ENCODE measurements at places on chromosomes 13 and 19.

GRCh38 chr13:75222031-75222430 lies 259.9 kb downstream of the TBC1D4 start:
- DNase-seq, result peak; percentile 18

- DNase-seq, result peak; percentile 83
Measured at GRCh38 chr19:52542984-52543664, 15.7 kb downstream of the ZNF808 start.

- no peak for DNase-seq
Measured at GRCh38 chr13:110475117-110475516, 86.4 kb downstream of the RAB20 start.

DNA sequence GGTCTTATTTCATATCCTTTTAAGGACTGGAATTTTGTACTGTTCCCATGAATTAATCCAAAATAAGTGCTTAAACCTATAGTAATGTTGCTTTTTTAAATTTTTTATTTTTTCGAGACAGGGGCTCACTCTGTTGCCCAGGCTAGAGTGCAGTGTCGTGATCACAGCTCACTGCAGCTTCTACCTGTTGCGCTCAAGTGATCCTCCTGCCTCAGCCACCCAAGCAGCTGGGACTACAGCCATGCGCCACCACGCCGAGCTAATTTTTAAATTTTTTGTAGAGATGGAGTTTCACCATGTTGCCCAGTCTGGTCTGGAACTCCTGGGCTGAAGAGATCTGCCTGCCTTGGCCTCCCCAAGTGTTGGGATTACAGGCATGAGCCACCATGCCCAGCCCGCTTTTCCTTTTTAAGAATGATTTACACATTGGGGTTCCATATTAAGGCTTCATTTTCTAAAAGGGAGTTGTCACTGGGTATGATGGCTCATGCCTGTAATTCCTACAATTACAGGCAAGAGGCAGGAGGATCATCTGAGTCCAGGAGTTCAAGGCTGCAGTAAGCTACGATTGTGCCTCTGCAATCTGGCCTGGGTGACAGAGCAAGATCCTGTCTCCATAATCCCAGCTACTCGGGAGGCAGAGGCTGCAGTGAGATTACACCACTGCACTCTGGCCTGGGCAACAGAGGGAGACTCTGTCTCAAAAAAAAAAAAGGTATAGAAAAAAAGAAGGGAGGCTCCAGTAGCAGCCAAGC lies 28.3 kb upstream of the AKT2 start:
- no peak for DNase-seq

- DNase-seq, result no peak
Measured at GRCh38 chr13:113162783-113163685, 4.6 kb downstream of the PROZ start.

GRCh38 chr19:13839130-13839937 lies 37.6 kb upstream of the NANOS3 start:
- DNase-seq, result peak; percentile 96

GRCh38 chr19:2722541-2723344 lies 1.6 kb upstream of the DIRAS1 start:
- DNase-seq, result peak; percentile 79

DNA sequence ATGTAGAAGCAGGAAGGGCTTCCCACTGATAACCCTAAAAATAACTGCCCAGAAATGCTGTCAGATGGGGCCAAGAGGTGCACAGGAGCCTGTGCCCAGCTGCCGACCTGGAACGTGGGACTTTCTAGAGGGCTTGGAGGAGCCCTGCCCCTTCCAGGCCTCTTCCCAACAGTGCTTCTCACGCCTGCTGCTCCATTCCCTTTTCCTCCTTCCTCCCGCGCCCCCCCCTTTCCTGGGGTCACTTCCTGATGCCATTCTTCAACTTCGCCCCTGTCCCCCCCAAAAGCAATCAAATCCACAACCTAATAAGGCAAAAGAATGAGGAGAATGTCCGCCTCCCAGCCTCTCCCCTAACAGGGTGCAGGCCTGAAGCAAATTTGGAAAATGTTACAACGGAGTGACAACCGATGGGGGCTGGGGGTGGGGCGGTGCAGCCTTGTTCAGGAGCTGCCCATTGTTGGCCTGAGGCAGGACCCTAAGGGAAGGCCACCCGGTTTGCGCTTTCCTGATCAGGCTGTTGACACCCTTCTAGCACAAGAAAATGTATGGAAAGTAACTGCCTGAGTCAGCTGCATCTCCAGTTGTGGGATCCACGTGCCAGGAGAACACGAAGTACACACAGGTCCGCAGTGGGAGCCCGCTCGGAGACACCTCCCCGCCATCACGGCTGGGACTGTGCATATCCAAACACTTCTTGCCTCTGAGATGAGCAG lies 18.7 kb downstream of the ACTN4 start:
- no peak for DNase-seq

GRCh38 chr13:101384929-101385328 lies 31.4 kb downstream of the NALCN start:
- no peak for DNase-seq

- DNase-seq, result no peak
Measured at GRCh38 chr13:109947006-109947405, 160.6 kb upstream of the IRS2 start.

GRCh38 chr13:72221276-72221962 lies 354.4 kb upstream of the DACH1 start:
- DNase-seq, result peak; percentile 48

DNA sequence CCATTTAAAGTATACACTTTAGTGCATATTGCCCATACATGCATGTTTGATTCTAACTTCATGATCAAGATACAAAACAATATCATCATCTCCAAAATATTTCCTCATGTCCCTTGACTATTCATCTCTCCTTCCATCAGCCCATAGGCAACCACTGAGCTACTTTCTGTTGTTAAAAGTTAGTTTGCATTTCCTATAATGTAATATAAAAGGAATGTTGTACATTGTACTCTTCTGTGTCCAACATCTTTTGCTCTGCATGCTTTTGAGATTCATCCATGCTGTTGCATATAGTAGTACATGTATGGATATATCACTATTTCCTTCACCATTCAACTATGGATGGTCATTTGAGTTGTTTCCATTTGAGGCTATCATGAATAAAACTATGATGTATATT lies 74.7 kb downstream of the ITGBL1 start:
- no peak for DNase-seq

DNA sequence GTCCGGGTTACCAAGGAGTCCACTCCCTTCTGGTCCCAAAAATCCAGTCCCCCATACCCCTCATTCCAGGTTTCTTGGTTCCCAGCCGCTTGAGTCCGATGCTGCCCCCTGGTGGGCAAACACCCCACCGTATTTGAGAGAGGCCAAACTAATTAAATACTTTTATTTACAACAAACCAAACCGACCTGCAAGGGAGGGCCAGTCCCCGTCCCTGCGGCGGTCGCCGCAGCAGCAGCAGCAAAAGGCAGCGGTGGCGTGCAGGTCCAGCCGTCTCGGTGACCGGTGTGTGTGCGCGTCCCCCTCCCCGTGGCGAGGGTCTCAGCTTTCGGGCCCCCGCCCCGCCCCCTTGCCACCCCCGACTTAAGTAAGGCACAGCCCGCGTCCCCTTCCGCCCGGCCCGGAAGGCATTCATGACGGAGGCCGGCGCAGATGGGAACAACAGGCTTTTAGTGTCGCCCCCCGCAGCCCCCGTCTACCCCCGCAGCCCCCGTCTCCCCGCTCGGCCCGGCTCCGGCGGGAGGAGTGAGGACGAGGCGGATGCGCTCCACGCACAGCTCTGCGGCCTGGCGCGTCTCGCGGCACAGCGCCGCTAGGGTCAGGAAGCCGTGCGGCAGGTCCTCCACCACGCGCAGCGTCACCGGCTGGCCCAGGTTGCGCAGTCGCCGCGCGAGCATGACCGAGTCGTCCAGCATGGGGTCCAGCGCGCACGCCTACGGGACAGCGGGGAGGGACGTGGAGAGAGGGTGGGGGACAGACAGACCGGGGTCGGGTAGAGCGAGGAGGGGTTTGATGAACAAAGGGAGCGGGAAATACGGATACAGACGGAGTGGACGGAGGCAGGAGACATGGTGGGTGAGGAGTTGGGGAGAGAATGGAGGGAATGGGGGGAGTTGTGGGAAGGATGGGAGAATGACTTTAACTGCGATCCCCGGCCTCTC lies 11.5 kb upstream of the CNFN start:
- peak; percentile 64 for DNase-seq

GRCh38 chr13:41978007-41978406 lies 17.1 kb upstream of the VWA8 start:
- peak; percentile 16 for DNase-seq

GRCh38 chr13:50691681-50692263 lies 151.7 kb downstream of the DLEU7 start:
- DNase-seq, result no peak

GRCh38 chr13:97224544-97225300 lies 2.6 kb downstream of the MBNL2 start:
- DNase-seq, result no peak

GRCh38 chr13:42076309-42076713 lies 27.9 kb downstream of the DGKH start:
- no peak for DNase-seq

GRCh38 chr13:39373145-39373544 lies 229.8 kb downstream of the LHFPL6 start:
- DNase-seq, result no peak

- DNase-seq, result no peak
Measured at GRCh38 chr19:28703400-28703956, 509.5 kb downstream of the UQCRFS1 start.

GRCh38 chr19:43784241-43784980 lies 3.6 kb upstream of the KCNN4 start:
- DNase-seq, result peak; percentile 66

DNA sequence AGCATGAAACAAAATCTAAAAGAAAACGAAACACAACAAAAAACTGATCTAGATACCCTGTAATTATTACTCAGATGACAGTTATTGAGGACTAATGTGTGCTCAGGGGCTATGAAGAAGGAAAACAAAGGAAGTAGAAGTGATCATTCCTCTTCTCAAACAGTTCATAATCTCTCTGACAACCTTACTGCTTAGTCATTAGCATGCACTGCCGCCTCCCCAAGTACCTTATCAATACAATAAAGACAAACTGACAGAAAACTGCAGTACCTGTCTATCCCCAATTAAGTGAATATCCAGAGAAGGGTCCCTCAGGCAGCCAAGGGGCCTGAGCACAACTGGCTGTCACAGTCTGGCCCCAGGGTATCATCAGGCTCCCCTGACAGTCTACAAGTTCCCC lies 22.0 kb upstream of the POU4F1 start:
- no peak for DNase-seq

GRCh38 chr19:4624301-4624700 lies 15.0 kb upstream of the TNFAIP8L1 start:
- DNase-seq, result no peak

DNA sequence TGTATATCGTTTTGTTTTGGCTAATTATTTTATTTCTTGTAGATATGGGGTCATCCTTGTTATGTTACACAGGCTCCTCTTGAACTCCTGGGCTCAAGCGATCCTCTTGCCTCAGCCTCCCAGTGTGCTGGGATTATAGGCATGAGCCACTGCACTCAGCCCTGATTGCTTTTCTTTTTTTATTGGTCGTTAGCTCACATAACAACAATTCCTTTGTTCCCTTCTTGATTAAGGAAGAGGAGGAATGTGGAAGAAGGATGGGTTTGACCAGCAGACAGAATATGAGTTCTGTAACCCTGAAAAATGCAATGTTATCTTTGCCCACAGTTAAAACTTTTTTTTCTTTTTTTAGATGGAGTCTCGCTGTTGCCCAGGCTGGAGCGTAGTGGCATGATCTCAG lies 11.4 kb downstream of the BRME1 start:
- no peak for DNase-seq

GRCh38 chr13:37878496-37878895 lies 8.9 kb upstream of the TRPC4 start:
- no peak for DNase-seq

DNA sequence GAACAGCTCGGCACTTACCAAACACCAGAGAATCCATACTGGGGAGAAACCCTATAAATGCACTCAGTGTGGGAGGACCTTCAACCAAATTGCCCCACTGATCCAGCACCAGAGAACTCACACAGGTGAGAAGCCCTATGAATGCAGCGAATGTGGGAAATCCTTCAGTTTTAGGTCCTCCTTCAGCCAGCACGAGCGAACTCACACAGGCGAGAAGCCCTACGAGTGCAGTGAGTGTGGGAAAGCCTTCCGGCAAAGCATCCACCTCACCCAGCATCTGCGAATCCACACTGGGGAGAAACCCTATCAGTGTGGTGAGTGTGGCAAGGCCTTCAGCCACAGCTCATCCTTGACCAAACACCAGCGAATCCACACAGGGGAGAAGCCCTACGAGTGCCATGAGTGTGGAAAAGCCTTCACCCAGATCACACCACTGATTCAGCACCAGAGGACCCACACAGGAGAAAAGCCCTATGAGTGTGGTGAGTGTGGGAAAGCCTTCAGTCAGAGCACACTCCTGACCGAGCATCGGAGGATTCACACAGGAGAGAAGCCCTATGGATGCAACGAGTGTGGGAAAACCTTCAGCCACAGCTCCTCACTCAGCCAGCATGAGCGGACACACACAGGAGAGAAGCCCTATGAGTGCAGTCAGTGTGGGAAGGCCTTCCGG lies 8.3 kb downstream of the ZNF135 start:
- DNase-seq, result no peak

- DNase-seq, result no peak
Measured at GRCh38 chr19:11617180-11618062, 20.1 kb downstream of the ZNF627 start.

- DNase-seq, result no peak
Measured at GRCh38 chr13:98989469-98990235, 11.8 kb upstream of the DOCK9 start.

- DNase-seq, result no peak
Measured at GRCh38 chr19:38044267-38045111, 137.5 kb downstream of the SIPA1L3 start.

DNA sequence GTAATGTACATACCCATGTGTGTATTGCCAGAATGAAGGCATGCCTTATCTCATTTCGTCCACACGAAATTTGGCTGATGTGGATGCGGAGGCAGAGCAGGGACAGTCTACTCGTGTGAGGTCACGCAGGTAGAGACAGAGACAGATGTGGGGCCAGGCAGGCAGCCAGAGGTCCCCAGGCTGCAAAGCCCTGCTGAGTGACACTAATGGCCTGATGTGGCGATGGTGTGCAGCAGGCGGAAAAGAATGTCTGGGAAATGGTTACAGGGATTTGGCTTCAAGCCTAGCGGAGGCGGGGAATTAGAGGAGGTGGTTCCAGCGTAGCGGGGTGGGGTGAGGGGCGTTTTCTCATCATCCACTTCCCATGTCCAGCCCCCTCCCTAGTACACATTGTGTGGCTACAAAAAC lies 4.2 kb upstream of the IZUMO2 start:
- no peak for DNase-seq

GRCh38 chr13:76955193-76955592 lies 6.9 kb downstream of the ACOD1 start:
- DNase-seq, result no peak

GRCh38 chr13:107865643-107866031 lies 349.7 kb downstream of the LIG4 start:
- DNase-seq, result no peak

DNA sequence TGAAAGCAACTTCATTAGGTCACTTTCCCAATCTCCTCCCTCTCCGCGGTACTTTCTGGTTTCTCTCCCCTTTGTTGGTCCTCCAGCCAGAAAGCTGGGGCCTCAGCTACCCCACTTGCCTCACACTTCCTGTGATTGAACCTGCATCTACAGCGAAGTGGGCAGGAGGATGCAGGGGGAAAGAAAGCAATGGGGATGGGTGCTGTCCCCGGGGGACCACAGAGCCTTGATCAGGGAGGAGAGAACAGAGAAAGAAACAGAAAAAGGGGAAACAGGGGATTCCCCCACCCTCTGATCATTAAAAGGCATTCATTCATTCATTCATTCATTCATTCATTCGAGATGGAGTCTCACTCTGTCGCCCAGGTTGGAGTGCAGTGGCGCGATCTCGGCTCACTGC lies 74.2 kb downstream of the TRPM4 start:
- no peak for DNase-seq
